ENCODE measurements at places on chromosomes 3 and 15.

- DNase-seq, result no peak
Measured at GRCh38 chr3:169615833-169616232, 47.7 kb downstream of the MECOM start.

GRCh38 chr3:149535333-149535685 lies 60.8 kb downstream of the TM4SF4 start:
- DNase-seq, result no peak

DNA sequence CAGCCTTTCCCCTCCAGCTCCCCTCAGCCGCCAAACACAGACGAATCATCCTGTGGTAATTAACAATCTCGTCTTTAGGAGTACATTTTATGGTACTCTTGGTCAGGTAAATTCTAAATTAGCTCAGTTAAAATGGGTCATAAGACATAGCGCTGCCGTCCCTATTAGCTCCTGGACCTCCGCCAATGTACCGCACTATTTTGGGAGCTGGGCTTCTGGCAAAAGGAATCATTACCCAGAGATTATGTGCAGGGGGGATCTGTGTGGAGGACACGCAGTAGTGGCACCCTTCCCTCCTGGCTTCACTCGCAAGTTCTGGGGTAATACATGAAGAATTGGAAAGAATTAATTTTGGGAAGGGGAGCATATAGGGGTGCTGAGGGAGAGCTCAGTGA lies 68.6 kb upstream of the ONECUT1 start:
- DNase-seq, result no peak

DNA sequence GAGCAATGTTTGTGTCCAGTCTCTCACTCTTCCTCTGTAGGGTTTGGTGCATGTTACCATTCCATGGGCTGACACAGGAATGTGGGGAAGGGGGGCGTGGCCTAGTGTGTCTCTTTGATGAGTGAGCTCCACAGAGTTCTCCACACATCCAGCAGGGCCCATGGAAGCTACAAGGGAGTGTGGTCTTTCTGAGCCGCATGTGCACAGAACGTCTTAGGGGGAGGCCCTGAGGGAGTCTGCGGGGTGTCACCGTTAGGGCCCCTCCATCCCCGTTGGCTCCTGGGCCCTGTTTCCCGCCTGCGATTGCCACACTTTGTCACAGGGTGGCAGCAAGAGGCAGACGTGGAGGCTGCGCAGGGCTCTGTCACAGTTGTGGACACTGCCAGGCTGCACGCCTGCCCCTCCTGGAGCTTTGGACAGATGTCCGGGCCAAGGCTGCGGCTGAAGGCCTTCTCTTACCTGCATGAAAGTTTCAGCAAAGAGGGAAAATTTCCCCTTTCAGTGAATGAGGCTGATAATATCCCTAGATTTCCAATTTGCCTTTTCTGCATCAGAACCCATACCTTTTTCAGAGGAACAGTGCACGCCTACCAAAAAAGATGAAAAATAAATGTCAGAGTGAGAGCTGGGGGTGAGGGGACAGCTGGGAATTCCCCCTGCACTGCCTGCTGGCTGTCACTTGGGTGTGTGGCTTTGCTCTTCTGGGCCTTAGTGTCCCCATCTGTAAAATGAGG lies 24.3 kb downstream of the CACNA2D3 start:
- peak; percentile 22 for DNase-seq

- no peak for DNase-seq
Measured at GRCh38 chr3:62090066-62090465, 283.3 kb downstream of the FEZF2 start.

GRCh38 chr3:67661089-67661488 lies 6.7 kb upstream of the SUCLG2 start:
- no peak for DNase-seq

DNA sequence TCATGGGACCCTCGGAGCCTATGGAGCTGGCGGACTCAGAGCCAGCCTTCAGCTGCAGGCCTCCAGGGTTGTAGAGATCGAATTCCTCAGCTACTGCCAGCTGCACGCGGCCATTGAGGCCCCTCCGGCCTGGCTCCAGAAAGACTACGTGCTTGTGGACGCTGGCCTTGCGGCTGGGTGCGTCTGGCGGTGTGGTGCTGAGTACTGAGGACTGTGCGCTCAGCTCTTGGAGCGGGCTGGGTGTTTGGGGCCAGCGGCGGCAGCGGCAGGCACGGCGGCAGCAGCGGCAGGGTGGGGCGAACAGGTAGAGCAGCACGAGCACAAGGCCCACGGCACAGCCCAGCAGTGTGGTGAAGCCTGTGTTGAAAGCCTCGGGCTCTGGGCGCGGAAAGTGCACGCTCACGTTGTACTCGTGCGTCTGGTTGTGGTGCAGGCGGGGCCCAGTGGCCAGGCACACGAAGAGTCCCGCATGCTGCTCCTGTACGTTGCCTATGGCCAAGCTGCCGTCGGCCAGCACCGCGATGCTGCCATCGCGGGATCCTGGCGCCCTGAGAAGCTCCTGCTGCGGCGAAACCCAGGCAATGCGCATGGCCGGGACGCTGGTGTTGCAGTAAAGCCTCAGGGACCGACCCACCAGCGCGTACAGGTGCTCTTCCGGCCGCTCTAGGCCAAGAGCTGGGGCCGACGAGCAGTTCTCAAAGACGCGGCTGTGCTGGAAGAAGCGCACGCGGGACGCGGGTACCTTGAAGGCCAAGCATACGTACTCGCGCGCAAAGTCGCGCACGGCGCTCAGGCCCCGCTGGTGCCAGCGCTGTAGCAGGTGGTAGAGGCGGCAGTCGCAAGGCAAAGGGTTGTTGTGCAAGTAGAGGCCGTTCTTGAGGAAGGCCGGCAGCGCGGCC lies 1.3 kb downstream of the AMIGO3 start:
- no peak for DNase-seq

DNA sequence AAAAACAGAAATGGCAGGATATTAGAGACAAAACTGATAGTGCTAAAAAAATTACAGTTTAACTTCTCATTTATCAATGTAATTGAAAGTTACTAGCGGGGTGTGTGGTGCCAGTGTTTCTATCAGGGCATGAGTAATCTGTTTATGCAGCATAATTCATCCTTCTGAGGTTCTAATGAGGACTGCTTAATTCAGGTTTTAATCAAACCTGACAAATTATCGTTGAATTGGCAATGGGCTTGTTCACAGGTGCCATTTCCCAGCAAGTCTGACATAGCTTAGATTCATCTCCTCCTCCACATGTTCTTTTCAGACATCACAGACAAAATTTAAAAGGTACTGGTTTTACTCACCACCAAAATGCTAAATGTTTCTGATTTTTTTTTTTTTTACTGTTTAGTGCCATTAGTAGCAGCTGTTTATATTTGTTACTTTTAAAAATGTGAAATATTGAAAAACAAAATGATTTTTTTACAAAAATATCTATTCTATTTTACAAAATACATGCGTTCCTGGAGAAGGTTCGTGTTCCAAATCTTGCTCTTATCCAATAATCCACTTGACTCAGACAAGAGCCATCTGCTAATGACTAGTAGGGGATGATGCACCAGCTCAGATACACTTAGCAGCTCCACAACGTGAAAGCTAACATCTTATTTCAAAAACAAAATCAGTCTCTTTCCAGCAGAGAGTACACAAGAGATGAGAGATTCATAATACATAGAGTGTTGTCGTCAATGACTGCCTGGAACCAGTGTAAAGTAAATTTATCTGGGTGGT lies 447.7 kb upstream of the DPPA4 start:
- no peak for DNase-seq

DNA sequence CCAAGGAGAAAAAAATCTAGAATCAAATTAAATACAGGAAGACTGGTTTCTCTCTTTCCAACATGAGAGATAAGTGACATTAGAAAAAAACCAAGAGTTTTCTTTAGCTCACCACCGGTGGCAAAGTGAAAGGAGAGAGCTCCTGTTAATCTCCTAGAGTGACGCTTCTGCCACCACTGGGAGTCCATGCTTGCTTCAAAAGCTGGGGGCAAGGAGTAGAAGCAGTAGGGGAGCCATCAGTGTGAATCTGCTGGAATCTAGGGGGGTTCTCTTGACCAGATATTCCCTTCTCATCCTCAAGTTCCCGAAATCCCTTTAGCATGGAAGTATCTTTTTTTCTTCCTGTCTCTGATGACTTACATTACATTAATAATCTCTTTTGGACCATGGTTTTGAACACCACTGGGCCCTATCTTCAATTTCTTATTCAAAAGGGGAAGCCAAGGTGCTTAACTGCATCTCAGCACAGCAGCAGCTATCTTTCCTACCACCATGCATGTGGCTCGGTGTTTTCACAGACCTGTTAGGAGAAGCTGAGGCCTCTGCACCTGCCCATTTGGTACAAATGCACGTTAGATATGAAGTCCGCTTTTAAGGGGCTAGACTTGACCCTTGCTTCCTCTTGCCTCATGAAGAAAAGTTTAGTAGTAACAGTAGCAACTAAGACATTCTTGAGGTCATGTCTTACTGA lies 6.6 kb upstream of the ICE2 start:
- no peak for DNase-seq

GRCh38 chr3:154224866-154225265 lies 99.4 kb downstream of the DHX36 start:
- no peak for DNase-seq

DNA sequence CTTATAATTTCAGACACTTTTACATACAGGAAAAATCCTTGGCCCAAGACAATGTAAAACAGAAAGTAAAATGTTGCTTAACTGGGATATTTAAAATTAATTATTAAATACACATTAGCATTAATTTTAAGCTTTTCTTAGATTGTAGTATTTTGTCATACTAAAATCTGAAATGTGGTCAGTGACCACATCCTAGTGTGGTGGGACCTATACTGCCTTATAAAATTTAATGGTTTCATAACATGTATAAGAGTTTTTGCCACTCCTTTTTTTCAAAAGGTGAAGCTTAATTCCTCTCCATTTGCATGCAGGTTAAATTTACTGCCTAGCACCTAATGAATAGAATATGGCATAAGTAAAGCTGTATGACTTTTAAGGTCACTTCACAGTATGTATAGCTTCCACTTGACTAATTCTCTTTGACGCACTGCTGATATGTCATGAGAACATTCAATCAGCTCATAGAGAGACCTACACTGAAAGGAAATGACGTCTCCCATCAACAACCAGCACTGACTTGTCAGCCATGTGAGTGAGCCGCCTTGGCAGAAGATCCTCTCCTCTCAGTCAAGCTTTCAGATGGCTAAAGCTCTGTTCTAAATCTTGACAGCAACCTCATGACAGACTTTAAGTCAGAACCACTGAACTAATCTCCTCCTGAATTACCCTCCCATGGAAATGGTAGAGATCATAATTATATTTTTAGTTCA lies 847.8 kb downstream of the SI start:
- DNase-seq, result no peak

DNA sequence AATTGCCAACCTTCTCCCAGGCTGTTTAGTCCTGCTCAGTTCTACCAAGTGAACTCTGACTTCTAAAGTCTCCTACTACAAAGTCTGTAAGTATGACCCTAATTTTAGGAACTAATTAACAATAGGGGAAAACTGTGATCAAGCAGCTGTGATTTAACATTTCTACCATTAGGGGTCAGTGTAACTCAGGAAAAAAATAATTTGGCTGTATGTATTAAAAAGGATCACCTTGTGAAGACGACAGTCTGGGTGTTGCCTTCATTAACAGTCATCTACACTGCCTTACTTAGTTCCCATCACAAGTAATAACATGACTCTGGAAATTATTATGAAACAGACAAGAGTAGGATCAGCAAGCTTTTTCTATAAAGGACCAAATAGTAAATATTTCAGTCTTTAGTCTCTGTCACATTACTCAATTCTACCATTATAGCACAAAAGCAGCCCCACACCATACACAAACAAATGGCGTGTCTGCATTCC lies 4.2 kb upstream of the NPHP3 start:
- DNase-seq, result no peak

DNA sequence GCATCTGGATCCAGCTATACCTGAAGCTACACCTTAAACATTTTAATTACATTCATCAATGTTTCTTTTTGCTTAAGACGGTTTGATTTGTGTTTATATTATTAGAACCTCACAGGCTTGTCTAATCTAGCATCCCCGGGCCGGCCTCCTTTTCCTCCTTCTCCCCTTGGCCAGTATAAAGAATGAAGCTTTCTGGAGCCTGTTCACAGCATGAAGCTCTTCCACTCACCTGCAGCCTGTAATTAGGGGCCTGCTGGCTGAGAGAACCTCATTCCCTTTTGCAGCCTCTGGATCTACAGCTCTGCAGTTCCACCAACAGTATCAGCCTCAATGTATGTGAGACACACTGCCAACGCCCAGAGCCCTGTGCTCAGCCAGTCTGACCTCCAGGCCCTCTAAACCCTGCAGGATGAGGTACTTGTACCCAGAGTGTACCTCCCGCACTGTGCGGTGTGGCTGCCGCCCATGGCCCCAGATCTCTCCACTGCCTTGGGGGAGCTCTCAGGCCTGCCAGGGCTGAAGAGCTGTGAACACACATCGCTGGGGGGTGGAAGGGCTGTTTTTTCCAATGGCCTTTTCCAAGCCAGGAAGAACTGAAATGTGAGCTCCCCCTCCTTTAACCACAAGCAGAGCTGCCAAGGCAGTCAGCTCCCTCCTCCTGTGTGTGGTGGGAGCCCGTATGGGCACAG lies 114.7 kb upstream of the ALDH1A3 start:
- DNase-seq, result no peak

GRCh38 chr15:63599401-63600000 lies 2.3 kb downstream of the FBXL22 start:
- DNase-seq, result peak; percentile 50

GRCh38 chr15:89057506-89058133 lies 30.6 kb upstream of the ABHD2 start:
- peak; percentile 82 for DNase-seq

DNA sequence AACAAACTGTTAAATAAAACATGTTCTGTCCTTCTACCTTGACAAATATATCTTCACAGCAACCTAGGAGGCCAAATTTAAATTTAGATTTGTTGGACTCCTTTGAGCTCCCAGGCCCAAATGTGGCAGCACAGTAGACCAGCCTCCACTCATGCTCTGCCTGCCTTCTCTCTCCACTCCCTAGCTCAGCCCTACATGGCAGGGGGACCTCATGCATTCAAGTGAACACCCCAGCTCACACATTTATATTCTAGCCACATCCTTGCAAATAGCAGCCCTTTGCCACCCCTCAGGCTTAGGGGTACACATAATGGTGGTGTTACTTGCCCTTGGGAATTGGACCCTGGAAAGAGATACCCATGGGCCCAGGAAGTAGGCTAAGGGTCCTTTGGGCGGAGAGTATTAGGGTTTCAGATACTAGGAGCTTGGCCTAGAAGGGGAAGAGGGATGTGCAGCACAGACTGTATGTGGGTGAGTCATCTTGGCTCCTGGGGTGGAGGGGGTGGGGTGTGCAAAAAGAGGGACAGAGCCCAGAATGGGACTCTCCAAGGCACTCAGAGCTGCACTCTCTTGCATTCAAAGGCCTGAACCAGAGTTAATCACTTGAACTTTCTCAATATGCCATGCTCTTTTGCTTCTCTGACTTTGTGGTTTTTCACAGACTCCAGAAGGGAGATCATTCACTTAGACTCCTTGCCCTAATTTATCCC lies 268.4 kb upstream of the ROPN1 start:
- no peak for DNase-seq

DNA sequence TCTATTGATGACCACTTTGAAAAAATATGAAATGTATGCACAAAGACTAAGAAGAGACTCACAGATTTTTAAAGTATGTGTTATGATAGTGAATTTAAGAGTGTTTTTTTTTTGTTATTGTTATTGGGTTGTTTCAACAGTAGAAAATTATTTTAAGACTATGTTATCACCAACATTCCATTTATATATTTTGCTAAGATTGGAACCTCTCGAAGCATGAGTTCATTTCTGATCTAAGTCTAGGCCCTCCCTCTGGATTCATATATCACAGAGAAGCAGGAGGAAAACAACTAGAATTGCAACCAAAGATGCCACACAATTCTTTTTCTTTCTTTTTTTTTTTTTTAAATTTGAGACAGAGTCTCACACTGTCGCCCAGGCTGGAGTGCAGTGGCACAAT lies 46.8 kb downstream of the ITGB5 start:
- no peak for DNase-seq

GRCh38 chr15:57656434-57656833 lies 50.1 kb upstream of the POLR2M start:
- DNase-seq, result no peak
